ENCODE measurements at places on chromosomes 5 and 9. TPM values are rescaled to one million over a fixed set of nuclear protein-coding genes. Genes with fewer than 3 reads are reported as not detected.

WDR38 gene
- total RNA-seq, result not detected

NUTM2G gene
- total RNA-seq, result 0.57 TPM

- peaks cover 5% of the 10 kb centered on the region for H3K4me1 ChIP-seq
- no peaks in the 10 kb centered on the region for H3K27me3 ChIP-seq
- no peak overlapping the region for H3K4me3 ChIP-seq
- H3K36me3 ChIP-seq, result peaks cover 10% of the 10 kb centered on the region
- DNase-seq, result no peak
Measured at GRCh38 chr5:18732556-18733479, 1098.6 kb downstream of the TAF11L14 start.

DNA sequence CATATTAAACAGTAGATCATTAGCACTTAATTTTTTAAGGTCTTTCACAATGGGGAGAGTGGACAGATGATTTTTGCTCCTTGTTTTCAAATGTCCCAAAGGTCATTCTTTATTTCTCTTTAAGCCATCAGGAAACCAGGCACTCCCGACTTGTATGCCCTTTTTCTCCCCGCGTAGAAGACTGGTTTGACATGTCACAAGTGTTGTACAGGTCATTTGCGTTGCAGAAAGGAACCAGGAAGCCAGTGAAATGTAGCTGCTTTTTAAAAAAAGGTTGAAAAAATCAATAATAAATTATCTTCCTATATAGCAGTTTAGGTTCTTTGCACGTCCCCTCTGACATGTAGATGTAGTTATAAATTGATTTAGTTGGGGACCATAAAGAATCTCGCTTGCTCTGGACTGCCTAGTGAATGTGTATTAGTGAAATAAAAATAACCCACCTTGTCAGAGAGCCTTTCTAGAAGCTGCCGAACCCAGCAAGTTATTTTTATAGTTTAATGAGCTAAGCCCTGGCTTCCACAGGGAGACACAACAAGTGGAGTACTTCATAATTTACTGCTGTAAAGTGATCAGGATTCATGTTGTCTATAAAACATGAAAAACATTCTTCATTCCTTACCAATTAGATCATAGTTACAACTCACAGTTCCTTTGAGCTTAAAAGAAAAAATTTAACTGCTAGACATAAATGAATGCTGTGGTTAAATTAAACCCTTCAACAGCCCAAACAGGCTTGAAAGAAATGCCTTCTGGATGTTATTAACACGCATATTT, 404.6 kb downstream of the CSNK1G3 start:
- peaks cover 31% of the 10 kb centered on the region for H3K36me3 ChIP-seq
- H3K27ac ChIP-seq, result no peak overlapping the region
- no peaks in the 10 kb centered on the region for H3K4me1 ChIP-seq

SMIM33 gene
- total RNA-seq, result not detected
